IMR-90 (cell line): ENCODE measurements at places on chromosomes 6 and 20. TPM values are rescaled to one million over a fixed set of nuclear protein-coding genes. Genes with fewer than 3 reads are reported as not detected.

The E2F1 gene
- total RNA-seq = 10.6 and 10.9 TPM in 2 replicates

The SPATS1 gene
- not detected in 2 replicates for total RNA-seq

- peaks cover 4% of the 10 kb centered on the region for H3K4me1 ChIP-seq
- no peak for DNase-seq
- no peaks in the 10 kb centered on the region for H3K36me3 ChIP-seq
- H3K4me3 ChIP-seq = no peak overlapping the region
- no peaks in the 10 kb centered on the region for H3K27me3 ChIP-seq
- no peak overlapping the region for H3K27ac ChIP-seq
These were observed 404.6 kb downstream of the BTBD9 start for GRCh38 chr6:38234934-38235682.

- H3K4me3 ChIP-seq = no peak overlapping the region
- no peak overlapping the region for H3K27ac ChIP-seq
- H3K27me3 ChIP-seq = peaks cover 4% of the 10 kb centered on the region
- H3K4me1 ChIP-seq = no peaks in the 10 kb centered on the region; the same call in 1 of the 2 replicates
- DNase-seq = no peak
These were observed 103.3 kb downstream of the TNFAIP3 start for GRCh38 chr6:137970368-137970767.

DNA sequence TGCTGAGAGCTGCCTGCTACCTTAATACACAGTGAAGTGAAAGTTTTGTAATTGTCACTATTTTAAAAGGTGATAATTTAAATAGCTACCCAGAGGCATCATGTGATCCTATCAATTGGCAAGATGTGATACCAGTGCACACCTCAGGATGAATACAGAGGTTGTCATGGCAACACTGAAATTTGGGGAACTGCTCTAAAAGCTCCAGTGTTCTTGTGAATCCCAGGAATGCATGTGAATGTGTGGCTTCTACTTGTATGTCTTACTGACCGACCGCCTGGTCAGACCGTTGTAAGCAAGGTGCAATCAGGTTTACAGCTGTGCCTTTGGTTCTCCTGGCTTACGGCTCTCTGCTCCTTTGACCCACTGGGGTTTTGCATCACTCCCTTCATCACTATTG, 146.3 kb upstream of the GJE1 start:
- H3K4me1 ChIP-seq = peaks cover 2% of the 10 kb centered on the region; the same call in 1 of the 2 replicates
- DNase-seq = no peak
- H3K27ac ChIP-seq = no peak overlapping the region
- no peaks in the 10 kb centered on the region for H3K36me3 ChIP-seq
- no peak overlapping the region for H3K4me3 ChIP-seq

The C6orf58 gene
- not detected in 2 replicates for total RNA-seq

DNA sequence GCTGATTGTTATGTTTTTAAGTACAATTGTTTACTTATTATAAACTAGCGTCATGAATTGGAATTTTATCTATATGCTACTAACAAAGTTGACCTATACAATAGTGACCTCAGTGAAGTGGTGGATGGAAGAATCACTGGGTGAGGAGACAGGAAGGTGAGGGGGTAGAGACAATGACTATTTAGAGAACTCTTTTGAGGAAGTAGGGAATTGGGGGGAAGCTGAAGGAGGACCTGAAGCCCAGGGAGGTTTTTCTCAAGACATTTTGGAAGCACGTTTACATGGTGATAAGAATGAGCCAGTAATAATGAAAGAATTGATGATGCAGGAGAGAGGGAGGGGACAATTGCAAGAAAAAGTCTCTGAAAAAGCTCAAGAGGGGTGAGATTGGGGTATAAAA, 96.4 kb downstream of the RPS12 start:
- peaks cover 15% of the 10 kb centered on the region for H3K4me1 ChIP-seq
- no peaks in the 10 kb centered on the region for H3K36me3 ChIP-seq
- no peak overlapping the region for H3K27ac ChIP-seq
- H3K4me3 ChIP-seq = no peak overlapping the region
- DNase-seq = peak; percentile 37

DNA sequence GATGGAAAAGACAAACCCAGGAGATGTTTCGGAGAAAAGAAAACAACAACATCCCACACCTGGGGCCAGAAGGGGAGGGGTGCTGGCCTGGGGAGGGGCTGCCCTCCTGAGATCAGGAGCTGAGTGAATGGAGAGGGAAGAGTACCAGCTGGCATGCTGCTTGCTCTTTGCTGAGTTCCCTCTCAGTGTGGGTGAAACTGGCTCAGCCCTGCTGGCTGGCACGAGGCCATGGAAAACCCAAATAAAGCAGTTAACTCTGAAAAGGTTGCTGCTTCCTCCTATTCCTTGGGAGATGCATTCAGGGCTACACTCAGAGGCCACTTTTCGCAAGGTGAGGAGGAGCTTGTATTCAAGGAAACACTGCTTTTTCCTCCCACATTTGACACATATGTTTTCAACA, 8.0 kb upstream of the KCNK16 start:
- no peak overlapping the region for H3K4me3 ChIP-seq
- no peak overlapping the region for H3K27ac ChIP-seq
- H3K27me3 ChIP-seq = no peaks in the 10 kb centered on the region; the same call in 1 of the 2 replicates
- H3K4me1 ChIP-seq = no peaks in the 10 kb centered on the region
- no peak for DNase-seq

- H3K4me3 ChIP-seq = no peak overlapping the region
- no peak overlapping the region for H3K27ac ChIP-seq
- H3K4me1 ChIP-seq = peaks cover 8% of the 10 kb centered on the region
- no peak for DNase-seq
- H3K36me3 ChIP-seq = peaks cover 1% of the 10 kb centered on the region; the same call in 1 of the 2 replicates
- no peaks in the 10 kb centered on the region for H3K27me3 ChIP-seq
These were observed 30.8 kb downstream of the SNPH start for GRCh38 chr20:1296922-1297321.

- no peak for DNase-seq
- H3K27me3 ChIP-seq = no peaks in the 10 kb centered on the region
- no peak overlapping the region for H3K27ac ChIP-seq
- no peaks in the 10 kb centered on the region for H3K4me1 ChIP-seq
- H3K36me3 ChIP-seq = no peaks in the 10 kb centered on the region
- no peak overlapping the region for H3K4me3 ChIP-seq
These were observed 423.6 kb downstream of the HAO1 start for GRCh38 chr20:7516621-7517111.

GRCh38 chr6:31927242-31927862, at the start of gene C2:
Gene C2, plus strand, starts transcription at chr6:31927717. Its CDS starts 36 bp downstream, at chr6:31927753.
- no peak within 1 kb of the TSS for H3K4me3 ChIP-seq
- H3K36me3 ChIP-seq = no peaks in the 10 kb centered on the region
- no peak within 1 kb of the TSS for H3K27ac ChIP-seq
- DNase-seq = no peak
- peaks cover 1% of the 10 kb centered on the region; the same call in 1 of the 2 replicates for H3K4me1 ChIP-seq

- DNase-seq = no peak
- H3K27me3 ChIP-seq = peaks cover 65% of the 10 kb centered on the region
- H3K4me1 ChIP-seq = no peaks in the 10 kb centered on the region
- no peaks in the 10 kb centered on the region for H3K36me3 ChIP-seq
- H3K27ac ChIP-seq = no peak overlapping the region
These were observed 81.2 kb downstream of the GRM4 start for GRCh38 chr6:34064675-34065074.

- peaks cover 48% of the 10 kb centered on the region for H3K4me1 ChIP-seq
- DNase-seq = peak; percentile 98
- no peak overlapping the region for H3K4me3 ChIP-seq
- H3K27me3 ChIP-seq = no peaks in the 10 kb centered on the region
These were observed 59.2 kb downstream of the TRAM2 start for GRCh38 chr6:52517502-52518278.

- H3K4me3 ChIP-seq = no peak overlapping the region
- peaks cover 7% of the 10 kb centered on the region for H3K27me3 ChIP-seq
- peak; percentile 94 for DNase-seq
These were observed 165.4 kb downstream of the SYNDIG1 start for GRCh38 chr20:24634855-24635254.

- no peaks in the 10 kb centered on the region for H3K27me3 ChIP-seq
- H3K36me3 ChIP-seq = no peaks in the 10 kb centered on the region
- H3K27ac ChIP-seq = no peak overlapping the region
- peak; percentile 88 for DNase-seq
These were observed 250.6 kb downstream of the FARS2 start for GRCh38 chr6:5511954-5512353.

DNA sequence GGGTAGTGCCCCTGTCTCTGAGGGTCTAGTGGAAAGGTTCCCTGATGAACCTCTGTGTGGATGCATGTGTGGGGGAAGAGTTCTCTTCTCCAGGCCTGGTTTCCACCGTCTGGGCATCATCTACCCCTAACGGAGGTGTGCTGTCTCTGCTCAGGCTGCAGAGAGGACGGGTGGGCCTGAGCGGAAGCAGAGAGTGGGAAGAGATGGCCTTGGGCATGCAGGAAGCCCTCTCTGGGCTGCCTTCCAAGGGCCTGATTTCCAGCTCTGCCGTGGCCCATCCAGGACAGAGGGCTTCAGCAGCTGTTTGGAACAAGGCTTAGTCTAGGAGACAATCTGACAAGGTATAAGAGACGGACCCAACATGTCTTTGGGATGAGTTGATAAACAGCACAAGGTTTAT, 220.1 kb upstream of the DTNBP1 start:
- no peak for DNase-seq
- H3K27me3 ChIP-seq = peaks cover 17% of the 10 kb centered on the region
- H3K4me3 ChIP-seq = no peak overlapping the region
- H3K36me3 ChIP-seq = no peaks in the 10 kb centered on the region

The LTB gene
- total RNA-seq = not detected in 2 replicates

The ZFP57 gene
- total RNA-seq = not detected in 2 replicates

GRCh38 chr6:115514656-115515055, 546.0 kb downstream of the FRK start:
- H3K27me3 ChIP-seq = no peaks in the 10 kb centered on the region
- DNase-seq = peak; percentile 57
- no peak overlapping the region for H3K27ac ChIP-seq
- no peaks in the 10 kb centered on the region for H3K36me3 ChIP-seq
